Placental epithelial cell (primary cell): ENCODE measurements at places on chromosomes 5 and 9. TPM values are rescaled to one million over a fixed set of nuclear protein-coding genes. Genes with fewer than 3 reads are reported as not detected.

The CCNJL gene
- under 0.01 TPM in 1 of 2 replicates, not detected in the other for total RNA-seq

The SARDH gene
- 0.33 and 2.4 TPM in 2 replicates for total RNA-seq

The APC gene
- 30.2 and 38.5 TPM in 2 replicates for total RNA-seq

The LCN12 gene
- 1.1 TPM in 1 of 2 replicates, not detected in the other for total RNA-seq

The PCDHB5 gene
- under 0.01 and 0.54 TPM in 2 replicates for total RNA-seq

The RORB gene
- under 0.01 TPM in 1 of 2 replicates, not detected in the other for total RNA-seq

The TMCO6 gene
- total RNA-seq, result 7.8 and 9.0 TPM in 2 replicates

The ALDH1A1 gene
- 0.79 TPM in 1 of 2 replicates, not detected in the other for total RNA-seq

The KIF4B gene
- under 0.01 TPM in 1 of 2 replicates, not detected in the other for total RNA-seq

The OGN gene
- total RNA-seq, result not detected in 2 replicates

The SYK gene
- under 0.01 and 0.33 TPM in 2 replicates for total RNA-seq

The ABCA1 gene
- total RNA-seq, result 62.8 and 73.0 TPM in 2 replicates

The TSLP gene
- not detected in 2 replicates for total RNA-seq

The VCAN gene
- total RNA-seq, result 1.6 and 5.7 TPM in 2 replicates

The F2RL2 gene
- total RNA-seq, result under 0.01 TPM in 1 of 2 replicates, not detected in the other

The AIF1L gene
- total RNA-seq, result 39.0 and 48.7 TPM in 2 replicates

The LRRC19 gene
- total RNA-seq, result under 0.01 TPM in 1 of 2 replicates, not detected in the other

The RNF180 gene
- 0.43 and 1.2 TPM in 2 replicates for total RNA-seq

The SPINK4 gene
- total RNA-seq, result not detected in 2 replicates

The SPINK7 gene
- total RNA-seq, result not detected in 2 replicates

The PDE6A gene
- total RNA-seq, result 0.11 TPM in 1 of 2 replicates, not detected in the other

The GPX8 gene
- 101 and 120 TPM in 2 replicates for total RNA-seq

The SLC46A2 gene
- total RNA-seq, result not detected in 2 replicates

The ANXA2R gene
- 3.1 and 5.0 TPM in 2 replicates for total RNA-seq

The SIL1 gene
- 44.5 and 60.9 TPM in 2 replicates for total RNA-seq

The FOXI1 gene
- not detected in 2 replicates for total RNA-seq

The SLIT3 gene
- 3.9 and 15.7 TPM in 2 replicates for total RNA-seq
